Stimulated activated CD4-positive, alpha-beta T cell treated with anti-CD3 and anti-CD28 coated beads, Interleukin-12 subunit alpha, Interleukin-12 subunit beta, amount 100 ng/mL, for 4 hours (primary cell): ENCODE measurements at places on chromosomes 2 and 18.

GRCh38 chr2:2793925-2794560, 463.0 kb upstream of the MYT1L start:
- DNase-seq: no peak

- DNase-seq: no peak
These were observed 104.3 kb upstream of the ID2 start for GRCh38 chr2:8577573-8577972.

- no peak for DNase-seq
These were observed 109.8 kb upstream of the ALK start for GRCh38 chr2:30031184-30031583.

DNA sequence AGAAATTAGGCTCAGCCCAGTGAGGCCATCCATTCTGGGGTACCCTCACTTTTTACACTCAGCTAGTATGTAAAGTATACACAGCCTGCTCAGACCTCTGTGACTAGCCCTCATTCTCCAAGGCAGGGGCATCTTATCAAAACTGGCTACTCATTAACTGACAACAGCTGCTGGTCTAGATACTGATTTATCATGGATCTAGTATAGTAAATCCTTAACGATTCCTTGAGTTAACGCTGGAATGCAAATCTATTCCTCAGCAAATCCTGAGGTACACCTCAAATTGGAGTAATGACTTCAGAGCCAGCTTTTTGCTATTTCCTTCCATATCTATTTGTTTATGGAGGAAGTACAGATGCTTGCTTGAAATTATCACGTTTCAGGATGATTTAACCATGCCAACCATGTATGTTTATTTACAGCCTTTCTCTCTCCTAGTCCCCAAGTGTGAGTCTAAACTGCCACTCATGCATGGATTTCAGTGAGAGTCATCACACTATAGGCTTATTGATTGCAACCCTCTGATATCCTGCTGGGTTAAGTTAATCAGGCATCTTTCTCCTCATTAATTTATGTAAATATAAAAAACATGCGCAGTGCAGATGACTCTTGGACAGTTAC, 70.2 kb upstream of the DOK6 start:
- no peak for DNase-seq

- no peak for DNase-seq
These were observed 137.6 kb downstream of the TNS1 start for GRCh38 chr2:217864963-217865772.

DNA sequence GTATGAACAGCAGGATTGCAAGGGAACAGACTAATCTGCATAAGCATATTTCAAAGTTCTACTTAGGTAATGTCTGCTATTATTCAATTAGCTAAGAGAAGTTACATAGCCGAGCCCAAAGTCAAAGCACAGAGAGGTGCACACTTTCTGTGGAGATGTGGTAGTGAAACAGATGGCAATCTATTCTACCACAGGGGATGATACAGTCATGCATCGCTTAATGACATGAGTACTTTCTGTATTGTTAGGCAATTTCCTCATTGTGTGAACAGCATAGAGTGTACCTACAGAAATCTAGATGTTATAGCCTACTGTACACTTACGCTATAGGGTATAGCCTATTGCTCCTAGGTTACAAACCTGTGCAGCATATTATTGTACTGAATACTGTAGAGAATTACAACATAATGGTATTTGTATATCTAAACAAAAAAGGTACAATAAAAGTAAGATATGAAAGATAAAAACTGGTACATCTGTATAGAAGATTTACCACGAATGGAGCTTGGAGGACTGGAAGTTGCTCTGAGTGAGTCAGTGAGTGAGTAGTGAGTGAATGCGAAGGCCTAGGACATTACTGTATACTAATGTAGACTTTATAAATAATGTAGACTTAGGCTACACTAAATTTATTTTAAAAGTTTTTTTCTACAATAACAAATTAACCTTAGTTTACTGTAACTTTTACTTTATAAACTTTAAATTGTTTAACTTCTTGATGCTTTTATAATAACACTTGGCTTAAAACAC, 197.6 kb downstream of the MBD5 start:
- DNase-seq: no peak

- DNase-seq: no peak
These were observed 394.5 kb downstream of the DLGAP1 start for GRCh38 chr18:4060427-4061281.

GRCh38 chr2:219059725-219060682, 717 bp downstream of the IHH start:
- no peak for DNase-seq

DNA sequence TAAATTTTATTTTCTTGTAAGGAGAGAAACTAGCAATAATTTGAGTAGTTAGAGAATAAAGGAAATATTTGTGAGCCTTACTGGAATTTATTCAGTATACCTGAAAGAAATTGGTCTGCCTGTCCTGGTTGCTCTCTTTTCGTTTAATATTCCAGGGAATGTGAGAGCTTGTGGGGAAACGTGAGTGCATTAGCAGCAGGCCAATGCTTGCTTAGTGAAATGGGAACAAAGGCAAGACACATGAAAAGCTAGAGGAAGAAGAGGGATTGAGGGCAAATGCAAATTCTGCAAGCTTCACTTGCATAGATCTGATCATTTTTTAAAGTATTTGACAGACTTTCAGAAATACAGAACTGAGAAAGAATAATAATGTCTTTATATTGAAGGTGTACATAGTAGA, 111.0 kb downstream of the ERBB4 start:
- DNase-seq: no peak

DNA sequence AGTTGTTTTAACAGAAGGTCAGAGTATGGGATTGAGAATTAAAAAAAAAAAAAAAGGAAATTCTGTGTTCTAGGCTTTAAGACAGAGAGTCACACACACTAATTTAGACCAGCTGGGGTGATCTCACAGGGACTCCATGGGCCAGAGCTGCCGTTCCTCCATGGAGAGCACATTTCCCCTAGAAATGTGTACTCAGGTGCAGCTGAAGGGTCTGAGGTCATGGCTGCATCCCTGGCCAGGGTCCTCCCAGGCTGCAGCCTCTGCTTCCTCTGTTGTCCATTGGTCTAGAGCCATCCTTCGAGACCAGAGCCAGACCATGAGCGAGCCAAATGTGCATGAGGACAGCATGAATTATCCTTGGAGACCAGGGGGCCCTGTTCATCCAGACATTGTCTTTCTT, 190.1 kb upstream of the TNP1 start:
- DNase-seq: no peak

- DNase-seq: no peak
These were observed 71.3 kb upstream of the ACVR2A start for GRCh38 chr2:147773479-147773878.

- DNase-seq: no peak
These were observed 205.2 kb downstream of the EIPR1 start for GRCh38 chr2:3172265-3172935.

- DNase-seq: no peak
These were observed 156.7 kb downstream of the CPS1 start for GRCh38 chr2:210713122-210713521.

DNA sequence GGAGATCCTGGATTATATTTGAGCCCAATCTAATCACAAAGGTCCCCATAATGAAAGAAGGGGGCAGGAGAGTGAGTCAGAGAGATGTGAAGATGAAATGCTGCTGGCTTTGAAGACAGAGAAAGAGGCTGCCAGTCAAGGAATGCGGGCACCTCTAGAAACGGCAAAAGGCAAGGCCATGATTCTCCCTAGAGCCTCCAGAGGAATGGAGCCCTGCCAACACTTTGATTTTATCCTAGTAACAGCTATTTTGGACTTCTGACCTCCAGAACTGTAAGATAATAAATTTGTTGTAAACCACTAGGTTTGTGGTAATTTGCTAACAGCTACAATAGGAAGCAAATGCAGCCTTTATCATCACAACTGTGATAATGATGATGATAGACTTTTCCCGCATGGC, 32.9 kb downstream of the LBH start:
- DNase-seq: no peak

- DNase-seq: no peak
These were observed 33.5 kb downstream of the GALNT5 start for GRCh38 chr2:157291018-157291417.

DNA sequence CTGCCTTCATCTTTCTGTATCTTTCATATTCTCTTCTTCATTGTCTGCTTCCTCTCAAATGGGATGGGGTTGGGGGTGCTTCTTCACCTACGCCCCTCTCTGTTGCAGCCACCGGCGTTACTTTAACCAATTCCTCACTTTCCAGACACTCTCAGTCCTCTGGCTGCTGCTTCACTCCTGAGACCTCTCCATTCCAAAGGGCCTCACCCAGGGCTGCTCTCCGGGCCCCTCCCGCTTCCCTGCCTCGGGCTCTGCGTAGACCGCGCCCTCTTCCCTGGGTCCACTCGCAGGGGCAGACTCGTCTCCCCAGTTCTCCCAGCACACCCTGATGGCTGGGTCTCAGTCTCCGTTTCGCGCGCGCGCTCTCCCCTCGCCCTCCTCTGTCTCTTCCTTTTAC, 926 bp downstream of the SERPINB8 start:
- DNase-seq: no peak

DNA sequence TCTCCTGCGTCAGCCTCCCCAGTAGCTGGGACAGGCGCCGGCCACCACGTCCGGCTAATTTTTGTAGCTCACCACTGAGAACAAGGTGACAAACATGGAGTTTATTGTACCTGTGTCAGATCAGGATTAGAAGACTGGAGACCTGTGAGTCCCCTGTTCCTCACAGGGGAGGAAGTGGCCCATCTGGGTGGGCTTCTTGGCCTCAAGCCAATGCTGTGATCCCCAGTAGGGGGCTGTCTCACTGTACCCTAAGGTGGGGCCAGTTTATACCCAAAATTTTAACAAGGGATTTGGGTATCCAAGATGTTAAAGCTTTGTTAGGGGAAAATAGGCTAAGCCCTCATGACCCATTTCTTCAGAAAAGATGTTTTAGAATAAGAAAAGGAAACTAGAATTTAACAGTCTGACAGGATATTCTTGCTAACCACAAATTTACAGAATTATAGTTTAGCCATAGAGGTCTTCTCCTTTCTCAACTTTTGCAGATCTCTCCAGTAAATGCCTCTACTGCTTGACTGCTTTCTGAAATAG, 16.3 kb downstream of the PCBP1 start:
- no peak for DNase-seq

- no peak for DNase-seq
These were observed 120.5 kb downstream of the FAM124B start for GRCh38 chr2:224281374-224281773.

DNA sequence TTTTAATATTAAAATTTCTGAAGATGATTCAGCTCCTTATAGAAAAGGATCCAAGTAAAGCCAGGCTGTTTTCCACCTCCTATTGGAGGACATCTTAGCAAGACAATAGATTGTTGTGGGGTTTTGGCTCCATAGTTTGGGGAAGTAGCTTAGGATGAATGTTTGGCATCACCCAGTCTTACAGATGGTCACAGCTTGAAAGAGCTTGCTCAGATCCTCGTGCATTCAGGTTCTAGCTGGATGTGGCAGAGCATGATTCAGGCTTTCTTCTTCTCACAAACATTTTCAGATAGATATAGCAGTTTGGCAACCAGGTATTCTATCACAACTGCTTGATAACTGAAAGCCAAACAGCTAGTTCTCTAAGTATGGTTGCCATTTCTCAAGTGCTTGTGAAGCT, 23.6 kb upstream of the PDCL3 start:
- DNase-seq: no peak

GRCh38 chr2:36031471-36031870, 324.1 kb upstream of the CRIM1 start:
- no peak for DNase-seq

DNA sequence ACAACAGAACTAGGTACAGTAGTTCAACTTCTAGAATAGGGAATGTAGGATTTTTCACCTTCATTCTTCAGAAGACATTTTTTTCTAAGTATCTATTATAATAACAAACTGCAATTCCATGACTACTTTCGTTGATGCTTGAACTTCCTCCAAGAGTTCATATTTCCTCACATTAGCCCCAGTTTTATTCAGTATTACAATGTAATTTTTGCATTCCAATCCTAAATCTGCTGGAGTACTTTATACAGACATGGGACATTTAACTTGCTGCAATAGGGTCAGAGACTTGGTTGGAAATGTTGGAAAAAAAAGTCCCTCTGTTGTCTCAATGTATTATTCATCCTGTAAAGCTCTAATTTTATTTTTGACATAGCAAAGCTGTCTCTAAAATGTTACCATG, 19.6 kb upstream of the FTCDNL1 start:
- DNase-seq: no peak

DNA sequence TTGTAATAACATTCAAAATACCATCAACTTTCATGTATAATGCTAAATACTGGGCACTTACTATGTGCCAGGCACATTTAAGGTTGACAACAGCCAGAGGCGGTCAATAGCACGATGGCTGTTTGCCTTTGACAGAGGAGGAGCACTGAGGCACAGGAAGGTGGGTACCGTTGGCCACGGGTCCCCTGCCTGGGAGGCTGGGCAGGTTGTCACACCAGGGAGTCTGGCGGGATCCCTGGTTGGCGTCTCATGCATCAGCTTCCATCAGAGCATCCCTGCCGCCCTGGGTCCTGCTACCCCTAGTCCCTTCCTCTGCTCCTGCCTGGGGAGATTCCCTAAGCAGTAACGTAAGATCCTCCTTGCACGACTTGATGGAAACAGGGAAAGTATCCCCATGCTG, 19.4 kb downstream of the ALLC start:
- no peak for DNase-seq

DNA sequence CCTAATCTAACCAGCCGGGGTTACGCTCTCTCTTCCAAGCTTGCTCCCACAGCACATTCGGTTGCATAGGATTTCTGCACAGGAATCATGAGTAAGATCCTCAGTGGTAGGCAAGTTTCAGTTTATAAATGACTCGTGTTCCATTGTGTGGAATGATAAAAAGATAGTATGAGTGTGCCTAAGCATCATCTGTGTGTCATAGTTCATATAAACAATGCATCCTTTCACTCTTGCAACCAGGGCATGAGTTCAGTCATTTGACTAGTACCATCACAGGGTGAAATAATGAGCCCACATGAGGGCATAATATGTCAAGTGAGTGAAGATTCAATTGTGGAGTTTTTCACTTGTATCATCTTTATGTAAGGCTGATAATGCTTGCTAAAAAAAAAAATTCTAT, 417.1 kb upstream of the CDH2 start:
- no peak for DNase-seq

DNA sequence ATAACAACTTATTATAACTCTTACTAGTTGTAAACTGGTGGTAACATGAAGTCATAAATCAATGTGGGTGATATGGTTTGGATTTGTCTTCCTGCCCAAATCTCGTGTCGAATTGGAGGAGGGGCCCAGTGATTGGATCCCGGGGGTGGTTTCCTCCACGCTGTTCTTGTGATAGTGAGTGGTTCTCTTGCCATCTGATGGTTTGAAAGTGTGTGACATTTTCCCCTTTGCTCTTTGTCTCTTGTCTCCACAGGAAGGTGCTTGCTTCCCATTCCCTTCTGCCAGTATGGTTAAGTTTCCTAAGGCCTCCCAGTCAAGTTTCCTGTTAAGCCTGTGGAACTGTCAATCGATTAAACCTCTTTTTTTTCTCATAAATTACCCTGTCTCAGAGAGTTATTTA, 321.6 kb downstream of the DSEL start:
- no peak for DNase-seq

DNA sequence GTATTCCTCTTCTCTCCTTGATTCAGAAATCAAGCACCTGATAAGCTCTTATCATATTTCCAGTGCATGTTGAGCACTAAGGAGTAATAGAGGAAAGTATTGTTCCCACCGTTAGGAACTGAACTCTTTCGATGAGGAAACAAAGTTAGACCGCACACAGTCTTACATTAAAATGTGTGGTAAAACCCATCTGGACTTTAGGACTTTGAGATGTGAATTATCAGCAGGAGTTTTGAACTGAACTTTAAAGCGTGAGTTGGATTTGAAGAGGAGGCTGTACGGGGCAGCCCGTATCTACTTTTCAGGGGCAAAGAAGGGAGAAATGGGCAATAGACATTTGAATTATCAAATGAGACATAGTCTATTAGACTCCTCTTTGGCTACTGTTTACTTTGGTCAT, 134.4 kb downstream of the SETBP1 start:
- no peak for DNase-seq
